Activated naive CD8-positive, alpha-beta T cell treated with anti-CD3 and anti-CD28 coated beads for 36 hours (primary cell): ENCODE measurements at places on chromosomes 5 and 9. TPM values are rescaled to one million over a fixed set of nuclear protein-coding genes. Genes with fewer than 3 reads are reported as not detected.
A peak's percentile ranks its signal among the peaks of the same experiment; 100 is the strongest.

The UHRF2 gene
- total RNA-seq = 44.3 TPM

The CDH18 gene
- not detected for total RNA-seq

The BTNL9 gene
- 0.12 TPM for total RNA-seq

- no peaks in the 10 kb centered on the region for H3K36me3 ChIP-seq
- no peaks in the 10 kb centered on the region for H3K27me3 ChIP-seq
- H3K27ac ChIP-seq = no peak overlapping the region
- DNase-seq = no peak
- no peak overlapping the region for H3K4me3 ChIP-seq
- H3K4me1 ChIP-seq = no peaks in the 10 kb centered on the region
These were observed 86.4 kb upstream of the CDH6 start for GRCh38 chr5:31107091-31107518.

DNA sequence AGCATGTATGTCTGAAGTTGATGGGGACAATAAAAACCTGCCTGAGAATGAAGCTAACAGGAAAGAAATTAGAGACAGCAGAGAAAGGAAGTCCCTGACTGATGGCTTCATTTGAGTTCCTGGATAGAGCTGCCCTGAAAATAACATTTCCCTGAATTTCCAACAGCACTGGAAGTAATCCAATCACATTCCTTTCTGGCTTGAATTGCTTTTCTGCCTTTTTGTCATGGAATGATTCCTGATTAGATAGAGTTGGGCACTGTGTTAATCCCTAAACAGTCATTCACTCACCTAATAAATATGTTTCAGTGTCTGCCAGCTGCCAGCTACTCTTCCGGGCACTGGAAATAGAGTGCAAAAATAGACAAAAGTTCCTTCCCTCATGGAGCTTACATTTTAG, 30.0 kb upstream of the SH3RF2 start:
- H3K36me3 ChIP-seq = no peaks in the 10 kb centered on the region
- H3K27me3 ChIP-seq = peaks cover 3% of the 10 kb centered on the region
- DNase-seq = no peak
- no peak overlapping the region for H3K27ac ChIP-seq
- no peak overlapping the region for H3K4me3 ChIP-seq

GRCh38 chr5:173642895-173643481, 26.5 kb upstream of the BOD1 start:
- DNase-seq = no peak
- H3K27me3 ChIP-seq = peaks cover 3% of the 10 kb centered on the region
- H3K36me3 ChIP-seq = no peaks in the 10 kb centered on the region
- H3K4me3 ChIP-seq = no peak overlapping the region
- H3K27ac ChIP-seq = no peak overlapping the region

GRCh38 chr9:86099701-86100364, 475 bp upstream of the GOLM1 start:
- peak overlapping the region; percentile 63 for H3K27ac ChIP-seq
- peak; percentile 26 for DNase-seq
- H3K36me3 ChIP-seq = no peaks in the 10 kb centered on the region
- H3K4me1 ChIP-seq = peaks cover 13% of the 10 kb centered on the region
- peak overlapping the region; percentile 83 for H3K4me3 ChIP-seq
- H3K27me3 ChIP-seq = peaks cover 62% of the 10 kb centered on the region

- no peak for DNase-seq
- H3K27me3 ChIP-seq = peaks cover 16% of the 10 kb centered on the region
- H3K4me3 ChIP-seq = no peak overlapping the region
These were observed 17.6 kb upstream of the TARS1 start for GRCh38 chr5:33423018-33423630.

GRCh38 chr5:65478336-65478735, 3.4 kb downstream of the ADAMTS6 start:
- no peaks in the 10 kb centered on the region for H3K36me3 ChIP-seq
- DNase-seq = no peak
- no peak overlapping the region for H3K4me3 ChIP-seq
- peaks cover 15% of the 10 kb centered on the region for H3K4me1 ChIP-seq
- H3K27ac ChIP-seq = no peak overlapping the region
- H3K27me3 ChIP-seq = no peaks in the 10 kb centered on the region

GRCh38 chr5:80072103-80073073, 37.2 kb downstream of the THBS4 start:
- H3K27me3 ChIP-seq = no peaks in the 10 kb centered on the region
- DNase-seq = no peak
- H3K36me3 ChIP-seq = no peaks in the 10 kb centered on the region
- H3K4me1 ChIP-seq = peaks cover 5% of the 10 kb centered on the region
- H3K4me3 ChIP-seq = no peak overlapping the region
- no peak overlapping the region for H3K27ac ChIP-seq

DNA sequence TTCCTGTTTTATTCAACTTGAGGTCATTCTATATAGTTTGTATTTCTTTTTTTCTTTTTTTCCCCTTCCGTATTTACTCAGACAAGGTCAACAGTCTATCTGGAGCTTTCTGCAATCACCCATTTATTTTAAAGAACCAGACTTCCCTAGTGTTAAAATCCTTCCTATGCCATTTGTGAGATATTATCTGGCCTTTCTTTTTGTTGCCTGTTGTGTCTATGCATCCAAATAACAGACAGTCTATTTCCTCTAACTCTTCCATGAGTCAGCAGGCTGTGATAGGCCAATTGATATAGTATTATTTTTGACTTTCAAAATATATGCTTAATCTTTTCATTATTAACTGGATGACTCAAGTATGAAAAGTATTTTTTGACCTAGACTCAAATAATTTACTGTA, 291.2 kb upstream of the PTPRD start:
- DNase-seq = no peak
- no peaks in the 10 kb centered on the region for H3K4me1 ChIP-seq
- no peak overlapping the region for H3K4me3 ChIP-seq
- H3K27ac ChIP-seq = no peak overlapping the region
- no peaks in the 10 kb centered on the region for H3K36me3 ChIP-seq

DNA sequence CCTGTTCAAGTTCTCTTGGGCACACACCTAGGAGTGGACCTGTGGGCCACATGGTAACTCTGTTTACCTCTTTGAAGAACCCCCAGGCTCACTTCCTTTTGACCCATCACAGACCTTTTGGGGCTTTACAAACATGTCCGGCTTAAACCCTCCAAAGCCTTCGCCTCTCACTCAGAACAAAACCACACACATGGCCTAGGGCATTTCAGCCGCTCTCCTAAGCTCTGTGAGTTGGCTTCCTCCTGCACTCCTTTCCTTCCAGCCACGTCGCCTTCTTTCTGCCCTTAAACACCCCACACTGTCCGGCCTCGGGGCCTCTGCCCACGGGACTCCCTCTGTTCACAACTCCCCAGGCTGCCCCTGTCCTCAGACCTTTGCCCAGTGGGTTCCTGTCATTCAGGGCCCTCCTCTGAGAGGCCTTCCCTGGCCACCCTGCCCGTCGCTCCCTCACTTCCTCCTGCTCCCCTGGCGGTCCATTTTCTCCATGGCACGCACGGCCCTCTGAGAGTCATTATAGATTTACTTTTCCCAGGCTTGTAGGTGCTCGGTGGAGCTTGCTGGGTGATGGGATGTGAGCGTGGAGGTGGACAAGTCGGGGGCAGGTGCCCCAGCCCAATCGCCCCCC, 1.9 kb downstream of the DOK3 start:
- peaks cover 14% of the 10 kb centered on the region for H3K4me1 ChIP-seq
- no peak overlapping the region for H3K4me3 ChIP-seq
- DNase-seq = no peak
- no peaks in the 10 kb centered on the region for H3K27me3 ChIP-seq
- peaks cover 15% of the 10 kb centered on the region for H3K36me3 ChIP-seq
